Mesendoderm (in vitro differentiated cells): ENCODE measurements at places on chromosomes 16 and 17.

DNA sequence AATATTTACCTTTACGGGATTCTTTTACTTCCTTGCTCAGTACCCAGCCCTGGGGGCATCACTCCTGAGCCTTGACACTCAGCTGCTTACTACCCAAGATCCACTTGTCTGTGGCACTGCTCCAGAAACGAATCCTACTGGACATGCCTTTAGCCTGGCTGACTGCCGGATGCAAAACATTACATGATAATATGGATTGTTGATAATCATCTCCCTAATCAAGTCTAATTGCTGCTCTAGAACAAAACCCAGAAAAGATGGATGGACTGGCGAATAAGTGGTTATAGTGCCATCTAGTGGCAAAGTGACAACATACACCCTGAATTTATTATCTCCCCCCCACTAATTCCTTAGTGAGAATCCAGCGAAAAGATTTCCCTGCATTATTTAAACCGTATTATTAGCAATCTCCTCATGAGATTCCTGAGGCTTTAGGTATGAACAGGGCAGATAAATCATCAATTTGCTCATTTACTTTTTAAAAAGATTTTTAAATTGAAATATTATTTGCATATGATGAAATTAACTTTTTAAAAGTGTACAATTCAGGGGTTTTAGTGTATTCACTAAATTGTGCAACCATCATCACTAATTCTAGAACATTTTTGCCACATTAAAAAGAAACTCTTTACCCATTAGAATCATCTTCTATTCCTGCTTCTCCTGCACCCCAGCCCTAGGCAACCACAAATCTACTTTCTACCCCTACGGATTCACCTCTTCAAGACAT lies 61.6 kb downstream of the RGS9 start:
- peak; percentile 74 for DNase-seq

GRCh38 chr17:74241431-74241830 lies 28.1 kb downstream of the TTYH2 start:
- no peak for DNase-seq

- peak; percentile 54 for DNase-seq
Observed at GRCh38 chr17:16484445-16485175, 7.4 kb downstream of the LRRC75A start.

DNA sequence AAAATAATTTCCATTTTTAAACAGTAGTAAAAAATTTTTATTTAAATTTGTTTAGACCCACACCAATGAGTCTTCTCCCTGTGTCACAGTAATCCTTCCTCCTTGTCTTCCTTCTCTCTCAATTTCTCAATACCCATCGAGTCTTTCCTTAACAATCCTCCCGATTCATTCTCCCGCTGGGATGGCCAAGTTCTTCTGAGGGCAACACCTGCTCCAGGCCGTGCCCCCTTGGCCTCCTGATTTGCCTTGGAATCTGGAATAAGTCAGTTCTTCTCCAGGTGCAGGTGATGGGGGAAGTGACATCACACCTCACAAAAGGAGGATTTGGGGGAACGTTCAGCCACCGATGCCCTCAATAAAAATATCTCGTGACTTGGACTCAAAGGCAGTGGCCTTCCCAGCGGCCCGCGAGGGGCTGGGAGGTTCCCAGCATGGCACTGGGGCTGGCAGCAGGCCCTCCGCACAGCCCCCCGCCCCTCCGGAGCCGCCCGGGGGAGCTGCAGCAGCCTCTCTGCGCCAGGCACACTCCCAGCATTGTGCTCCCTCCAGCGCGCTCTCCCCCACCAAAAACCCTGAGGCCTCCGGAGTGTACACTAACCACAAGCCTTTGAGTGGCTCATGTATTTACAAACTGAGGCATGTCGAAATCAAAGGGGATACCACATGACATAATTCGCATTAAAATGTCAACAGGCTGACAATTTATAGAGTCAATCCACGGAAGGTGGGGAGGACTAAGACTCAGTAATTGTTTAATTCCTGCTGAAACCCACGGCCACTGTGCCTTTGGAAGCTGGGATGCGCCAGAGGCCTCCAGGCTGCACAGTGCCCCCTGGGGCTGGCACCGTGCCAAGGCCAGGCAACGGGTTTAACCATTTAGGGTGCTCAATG lies 120.5 kb downstream of the ZFHX3 start:
- no peak for DNase-seq
